ENCODE measurements at places on chromosomes 4 and X.

- DNase-seq: no peak
Observed at GRCh38 chr4:8028884-8029568, 89.4 kb upstream of the AFAP1 start.

DNA sequence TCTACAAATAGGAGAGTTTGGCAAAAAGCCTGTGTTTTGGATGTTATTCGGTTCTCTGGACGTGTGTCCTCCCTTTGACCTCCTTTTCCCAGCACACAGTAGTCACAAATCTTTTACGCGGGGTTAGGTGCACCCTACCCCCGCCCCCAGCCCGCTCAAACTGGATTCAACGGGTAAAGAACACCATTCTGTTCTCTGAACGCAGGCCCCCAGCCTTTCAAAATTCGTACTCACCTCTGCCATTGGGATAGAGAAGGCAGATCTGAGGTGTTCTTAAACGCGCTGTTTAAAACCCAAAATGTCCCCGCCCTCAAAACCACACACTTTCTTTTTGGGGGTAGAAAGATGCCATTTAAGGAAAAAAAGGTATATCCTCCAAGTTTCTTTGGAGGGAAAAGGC, 2.7 kb downstream of the LEF1 start:
- DNase-seq: no peak

DNA sequence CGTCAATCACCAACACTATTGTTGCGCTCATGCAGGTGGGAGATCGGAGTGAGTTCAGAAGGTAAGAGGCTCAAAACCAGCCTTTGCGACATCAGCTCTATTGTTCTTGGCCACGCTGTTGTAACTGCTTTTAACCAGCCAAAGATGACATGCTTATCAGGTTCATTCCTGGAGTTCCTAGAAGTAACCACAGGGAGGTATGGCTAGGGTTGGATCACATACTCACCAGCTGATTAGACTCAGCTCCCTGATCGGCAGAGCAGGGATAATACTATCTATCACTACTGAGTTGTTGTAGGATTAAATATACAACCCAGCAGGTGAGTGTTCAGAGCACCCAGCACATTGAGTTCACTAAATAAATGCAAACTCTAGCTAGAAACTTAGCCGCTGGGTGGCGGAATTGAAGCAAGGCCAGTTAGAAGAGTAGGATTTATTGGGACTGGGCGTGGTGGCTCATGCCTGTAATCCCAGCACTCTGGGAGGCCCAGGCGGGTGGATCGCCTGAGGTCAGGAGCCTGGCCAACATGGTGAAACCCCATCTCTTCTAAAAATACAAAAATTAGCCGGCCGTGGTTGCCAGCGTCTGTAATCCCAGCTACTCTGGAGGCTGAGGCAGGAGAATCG, 12.4 kb downstream of the SLC34A2 start:
- DNase-seq: no peak

- no peak for DNase-seq
Observed at GRCh38 chrX:154046940-154047610, 27.4 kb upstream of the IRAK1 start.

- DNase-seq: peak; percentile 28
Observed at GRCh38 chr4:7192252-7193029, at the start of gene SORCS2. SORCS2 (plus strand) TSS chr4:7192538.

- no peak for DNase-seq
Observed at GRCh38 chr4:131093303-131093702, 1997.4 kb downstream of the C4orf33 start.

- no peak for DNase-seq
Observed at GRCh38 chr4:3773552-3774001, 7.4 kb downstream of the ADRA2C start.

GRCh38 chrX:53494436-53494835, 60.3 kb upstream of the HSD17B10 start:
- no peak for DNase-seq

- DNase-seq: no peak
Observed at GRCh38 chr4:142231787-142232186, 595.4 kb downstream of the IL15 start.

GRCh38 chr4:123503698-123504363, 107.2 kb downstream of the SPRY1 start:
- DNase-seq: no peak

DNA sequence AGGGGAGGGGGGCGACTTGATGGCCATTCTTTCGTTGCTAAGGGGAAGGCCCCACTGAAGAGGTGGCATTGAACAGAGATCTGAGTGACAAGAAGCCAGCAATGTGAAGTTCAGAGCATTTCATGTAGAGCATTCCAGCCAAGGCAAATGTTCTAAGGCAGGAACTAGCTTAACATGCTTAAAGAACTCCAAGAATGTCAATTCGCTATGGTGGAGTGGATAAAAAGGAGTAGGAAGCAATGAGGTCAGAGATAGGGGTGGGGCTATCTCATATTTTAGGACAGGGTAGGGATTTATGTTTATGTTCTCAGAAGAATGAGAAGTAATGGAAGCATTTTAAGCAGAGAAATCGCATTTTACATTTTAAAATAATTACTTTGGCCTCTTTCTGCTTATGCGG, 130.9 kb downstream of the TTC29 start:
- no peak for DNase-seq

DNA sequence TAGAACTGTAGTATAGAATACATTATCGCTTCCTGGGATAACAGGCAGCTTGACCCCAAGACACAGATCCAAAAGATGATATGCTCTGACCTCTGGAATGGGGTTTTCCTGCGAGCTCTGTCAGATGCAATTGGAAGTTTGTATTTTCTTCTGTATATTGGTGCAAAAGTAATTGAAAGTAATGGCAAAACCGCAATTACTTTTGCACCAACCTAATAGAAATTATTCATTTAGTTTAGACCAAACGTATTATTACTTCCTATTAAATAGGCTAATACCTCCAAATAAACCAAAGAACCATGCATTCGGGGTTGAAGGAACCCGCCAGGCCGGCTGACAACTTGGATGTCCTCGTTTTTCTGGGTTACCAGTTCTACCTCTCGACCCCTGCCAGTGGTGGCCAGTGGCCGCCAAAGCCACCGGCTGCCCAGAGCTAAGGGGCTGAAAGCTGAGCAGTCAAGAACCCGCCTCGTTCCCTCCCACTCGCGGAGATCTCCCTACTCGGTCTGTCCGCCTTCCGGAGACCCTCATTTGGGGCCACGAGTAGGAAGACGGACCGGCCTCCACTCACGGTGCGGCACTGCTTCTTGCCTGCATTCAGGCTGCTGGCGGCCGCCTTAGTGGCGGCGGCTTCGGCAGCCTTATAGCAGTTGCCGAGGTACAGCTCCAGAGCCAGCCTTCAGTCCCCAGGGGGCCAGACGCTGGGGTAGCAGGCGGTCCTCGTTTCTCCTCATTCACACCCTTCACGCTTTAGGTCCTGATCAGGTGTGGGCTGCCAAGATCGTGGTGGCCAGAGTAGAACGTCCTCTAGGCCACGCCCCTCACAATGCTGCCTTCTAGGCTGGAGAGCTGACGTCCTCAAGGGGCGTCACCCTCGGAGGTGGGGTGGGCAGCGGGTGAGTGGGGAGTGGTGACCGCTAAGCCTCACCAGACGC, 121.9 kb downstream of the RBMX2 start:
- no peak for DNase-seq

DNA sequence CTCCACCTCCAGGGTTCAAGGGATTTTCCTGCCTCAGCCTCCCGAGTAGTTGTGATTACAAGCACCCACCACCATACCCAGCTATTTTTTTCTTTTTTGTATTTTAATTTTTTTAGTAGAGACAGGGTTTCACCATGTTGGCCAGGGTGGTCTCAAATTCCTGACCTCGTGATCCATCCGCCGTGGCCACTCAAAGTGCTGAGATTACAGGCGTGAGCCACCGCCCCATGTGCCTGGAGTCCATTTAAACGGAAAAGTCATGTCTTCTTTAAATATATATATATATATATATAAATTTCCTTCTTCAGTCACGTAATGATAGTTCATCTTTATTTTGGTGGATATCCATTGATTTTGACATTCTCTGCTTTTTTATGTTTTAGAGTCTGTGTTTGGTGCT, 264.0 kb upstream of the PITX2 start:
- no peak for DNase-seq

- DNase-seq: no peak
Observed at GRCh38 chrX:136115126-136115903, 32.0 kb upstream of the FHL1 start.

DNA sequence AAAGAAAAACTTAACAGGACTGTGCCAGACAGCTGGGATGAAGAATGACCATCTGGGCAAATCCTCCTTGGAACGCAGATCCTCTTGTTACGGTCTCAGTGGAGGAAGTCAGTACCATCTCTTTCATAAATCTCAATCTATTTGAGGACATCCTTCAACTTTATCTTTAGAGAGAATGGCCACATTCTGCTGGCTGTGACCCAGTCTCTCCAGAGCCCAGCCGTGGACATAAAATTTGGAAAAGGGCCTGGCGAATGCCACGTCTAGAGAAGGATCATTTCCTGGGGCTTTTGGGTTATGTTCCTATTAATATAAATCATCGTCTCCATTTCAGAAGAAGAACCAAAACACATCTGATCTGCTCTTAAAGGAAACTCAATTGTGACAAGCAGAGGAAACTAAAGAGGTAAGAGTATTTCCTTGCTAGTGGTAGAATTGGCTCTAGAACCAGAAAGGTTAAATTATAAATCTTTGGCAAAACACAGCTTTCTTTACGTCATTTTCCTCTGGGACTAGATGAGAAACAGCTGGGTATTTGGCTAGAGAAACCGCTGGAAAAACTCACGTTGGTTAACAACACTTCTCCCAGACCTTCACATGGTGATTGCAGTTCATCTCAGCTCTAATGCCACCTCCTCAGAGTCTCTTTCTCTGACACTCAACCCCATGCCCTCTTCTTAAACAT, 164.7 kb downstream of the CHIC2 start:
- no peak for DNase-seq

GRCh38 chr4:156378033-156378665, 424.5 kb upstream of the CTSO start:
- no peak for DNase-seq

GRCh38 chrX:9329056-9329455, 135.8 kb upstream of the TBL1X start:
- DNase-seq: no peak

- DNase-seq: no peak
Observed at GRCh38 chr4:92236877-92237276, 66.9 kb upstream of the GRID2 start.

- no peak for DNase-seq
Observed at GRCh38 chr4:10092481-10093270, 23.9 kb downstream of the WDR1 start.

DNA sequence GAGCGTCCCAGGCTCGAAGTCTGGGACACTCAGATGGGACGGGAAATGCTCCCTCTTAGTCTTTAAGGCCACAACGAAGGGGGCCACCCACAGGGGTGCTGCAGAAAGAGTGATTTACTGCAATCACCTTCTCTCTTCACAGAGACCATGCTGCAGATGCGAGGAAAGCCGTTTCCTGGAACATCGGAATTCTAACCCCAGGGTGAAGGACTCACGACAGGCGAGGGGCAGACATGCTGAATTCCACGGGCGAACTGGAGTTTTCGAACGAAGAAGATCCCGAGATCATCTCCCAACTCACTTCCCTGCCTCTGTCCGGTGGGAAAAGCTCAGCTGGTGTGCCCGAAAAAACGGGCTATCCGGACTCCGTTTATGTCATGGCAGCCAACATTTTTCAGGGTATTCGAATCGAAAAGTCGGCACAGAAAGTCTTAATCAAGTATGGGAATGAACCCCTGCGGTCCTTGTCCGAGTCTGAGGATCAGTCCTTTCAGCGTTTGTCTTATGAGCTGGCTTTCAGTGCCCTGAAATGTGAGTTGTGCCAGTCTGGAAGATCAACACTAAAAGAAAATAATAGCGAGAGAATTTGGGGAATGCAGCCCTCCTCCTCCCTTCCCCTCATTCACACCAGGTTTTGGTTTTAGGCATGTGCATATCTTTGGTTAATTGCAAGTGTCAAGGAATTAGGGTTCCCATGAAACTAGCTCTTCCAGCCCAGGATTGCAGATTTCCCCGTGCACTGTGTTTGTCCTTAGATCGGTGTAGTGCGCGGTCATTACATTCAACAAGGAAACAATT, 905 bp downstream of the NSUN7 start:
- no peak for DNase-seq

DNA sequence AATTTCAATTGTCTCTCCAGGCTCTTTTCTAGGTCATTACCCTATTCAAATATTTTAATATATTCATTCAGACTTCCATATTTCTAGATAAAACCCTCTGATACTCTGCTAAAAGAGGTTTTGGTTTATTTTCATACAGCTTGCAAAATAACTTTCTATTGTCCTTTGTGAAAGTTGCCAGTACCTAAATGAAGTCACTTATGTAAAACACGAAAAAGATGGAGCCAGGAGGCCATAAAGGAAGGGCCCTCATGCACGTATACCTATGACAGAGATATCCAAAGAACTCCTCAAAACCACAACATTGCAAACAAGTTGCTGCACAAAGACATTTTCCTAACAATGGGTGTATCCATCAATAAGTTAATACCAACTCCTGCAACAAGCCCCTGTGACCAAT, 25.7 kb upstream of the ELOVL6 start:
- DNase-seq: no peak

- DNase-seq: no peak
Observed at GRCh38 chr4:143539670-143540023, 26.1 kb downstream of the SMARCA5 start.

DNA sequence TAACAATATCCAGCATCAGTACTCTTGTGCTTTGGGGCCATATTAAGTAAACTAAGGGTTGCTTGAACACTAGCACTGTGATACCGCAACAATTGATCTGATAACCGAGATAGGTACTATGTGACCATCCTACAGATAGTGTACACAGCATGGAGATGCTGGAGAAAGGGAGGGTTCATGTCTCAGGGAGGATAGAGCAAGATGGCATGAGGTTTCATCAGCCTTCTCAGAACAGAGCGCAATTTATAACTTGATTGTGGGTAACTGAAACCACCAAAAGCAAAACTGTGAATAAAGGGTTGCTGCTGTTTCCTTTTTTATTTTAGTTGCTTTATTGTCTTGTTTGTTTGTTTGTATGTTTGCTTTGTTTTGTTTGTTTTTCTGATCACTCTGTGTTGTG, 1449.7 kb downstream of the PCDH7 start:
- DNase-seq: no peak

DNA sequence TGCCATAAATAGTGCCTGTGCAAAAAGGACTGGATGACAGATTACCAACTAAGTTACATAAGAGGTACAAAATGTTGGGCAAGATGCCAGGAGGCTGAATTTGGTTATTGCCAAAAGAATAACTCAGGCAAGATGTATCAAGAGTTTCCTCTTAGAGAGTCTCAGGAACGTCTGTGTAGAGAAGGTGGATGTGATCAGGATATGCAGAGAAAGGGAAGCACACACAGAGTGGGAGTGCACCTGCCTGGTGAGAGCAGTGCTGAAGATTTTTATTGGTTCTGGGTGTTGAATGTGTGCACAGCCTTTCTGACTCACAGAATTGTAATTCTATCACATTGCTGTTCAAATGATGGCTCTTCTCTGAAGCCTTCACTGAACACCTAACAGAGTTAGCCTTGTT, 156.8 kb upstream of the HS3ST1 start:
- DNase-seq: no peak

GRCh38 chr4:105474099-105474518, 247 bp upstream of the PPA2 start:
- no peak for DNase-seq

GRCh38 chr4:108466936-108467902, 153.2 kb upstream of the RPL34 start:
- no peak for DNase-seq

Data from stimulated activated CD8-positive, alpha-beta memory T cell treated with anti-CD3 and anti-CD28 coated beads, Interleukin-15, amount 100 ng/mL, for 48 hours (primary cell).